ENCODE measurements at places on chromosomes 5 and 9.

- no peak for DNase-seq
Measured at GRCh38 chr5:144086295-144086694, 84.2 kb downstream of the YIPF5 start.

DNA sequence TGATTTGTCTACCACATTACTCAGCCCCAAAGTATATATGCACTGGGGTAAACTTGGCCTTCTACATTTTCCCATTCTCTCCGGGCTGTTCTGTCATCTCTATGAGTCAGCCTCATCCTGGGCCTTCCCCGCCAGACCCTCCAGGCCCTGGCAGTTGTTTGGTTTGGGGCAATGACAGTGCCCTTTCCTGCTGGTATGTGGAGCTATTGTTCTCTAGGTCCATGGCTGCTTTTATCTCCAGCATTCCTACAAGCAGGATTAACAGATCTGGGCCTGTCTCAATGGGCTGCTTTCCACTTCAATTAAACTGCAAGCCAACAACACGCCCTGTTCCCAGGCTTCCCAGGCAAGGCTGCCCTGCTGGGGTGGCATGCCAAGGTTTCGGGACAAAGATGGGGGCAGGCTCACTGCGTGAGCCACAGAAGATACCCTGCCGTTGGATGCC lies 136.4 kb downstream of the SLIT3 start:
- DNase-seq: no peak

DNA sequence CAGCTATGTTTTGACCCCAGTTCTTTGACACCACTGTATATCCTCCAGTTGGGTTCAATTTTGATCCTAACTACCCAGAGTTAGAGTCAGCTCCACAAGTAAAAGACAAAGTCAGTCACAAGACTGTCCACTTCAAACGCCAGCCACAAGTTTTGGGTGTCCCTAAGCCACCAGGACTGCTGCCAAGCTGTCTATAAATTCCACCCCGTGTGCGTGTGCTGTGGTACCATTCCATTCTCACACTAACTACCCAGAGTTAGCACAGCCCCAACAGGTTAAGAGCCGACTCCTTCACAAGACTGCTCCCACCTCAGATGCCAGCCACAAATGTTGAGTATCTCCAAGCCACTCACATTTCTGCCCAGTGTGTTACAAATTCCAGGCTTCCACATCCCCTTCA lies 56.7 kb downstream of the APC start:
- no peak for DNase-seq

DNA sequence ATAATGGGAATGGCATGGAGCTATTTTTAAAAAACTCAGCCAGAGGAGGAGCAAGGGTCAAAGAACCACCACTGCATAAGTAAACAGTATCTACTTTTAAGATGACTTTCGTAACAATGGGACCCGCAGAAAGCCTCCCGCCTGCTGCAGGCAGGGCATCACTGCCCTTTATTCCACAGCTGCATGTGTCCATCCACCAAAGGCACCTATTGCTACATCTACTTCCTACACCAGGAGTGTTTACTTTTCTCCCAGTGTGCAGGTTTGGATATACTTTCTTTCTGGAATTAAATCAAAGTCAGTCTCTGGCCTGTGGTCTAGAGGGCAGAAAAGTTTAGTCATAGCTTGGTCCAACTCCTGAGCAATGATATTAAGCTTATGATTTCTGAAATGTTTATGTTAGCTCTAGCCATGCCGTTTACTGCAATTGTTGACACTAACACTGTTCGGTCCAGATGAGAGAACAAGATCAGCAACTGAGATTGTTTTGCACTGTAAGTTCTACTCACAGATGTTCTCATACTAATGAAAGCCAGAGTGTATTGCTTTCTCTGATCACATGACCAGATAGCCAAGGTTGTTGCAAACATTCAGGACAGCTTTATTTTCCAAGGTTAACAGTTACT lies 391.5 kb downstream of the FGF10 start:
- DNase-seq: no peak

- no peak for DNase-seq
Measured at GRCh38 chr9:71663931-71664459, 104.3 kb downstream of the CEMIP2 start.

GRCh38 chr5:119267958-119268386 lies 87.8 kb upstream of the TNFAIP8 start:
- DNase-seq: peak; percentile 86

DNA sequence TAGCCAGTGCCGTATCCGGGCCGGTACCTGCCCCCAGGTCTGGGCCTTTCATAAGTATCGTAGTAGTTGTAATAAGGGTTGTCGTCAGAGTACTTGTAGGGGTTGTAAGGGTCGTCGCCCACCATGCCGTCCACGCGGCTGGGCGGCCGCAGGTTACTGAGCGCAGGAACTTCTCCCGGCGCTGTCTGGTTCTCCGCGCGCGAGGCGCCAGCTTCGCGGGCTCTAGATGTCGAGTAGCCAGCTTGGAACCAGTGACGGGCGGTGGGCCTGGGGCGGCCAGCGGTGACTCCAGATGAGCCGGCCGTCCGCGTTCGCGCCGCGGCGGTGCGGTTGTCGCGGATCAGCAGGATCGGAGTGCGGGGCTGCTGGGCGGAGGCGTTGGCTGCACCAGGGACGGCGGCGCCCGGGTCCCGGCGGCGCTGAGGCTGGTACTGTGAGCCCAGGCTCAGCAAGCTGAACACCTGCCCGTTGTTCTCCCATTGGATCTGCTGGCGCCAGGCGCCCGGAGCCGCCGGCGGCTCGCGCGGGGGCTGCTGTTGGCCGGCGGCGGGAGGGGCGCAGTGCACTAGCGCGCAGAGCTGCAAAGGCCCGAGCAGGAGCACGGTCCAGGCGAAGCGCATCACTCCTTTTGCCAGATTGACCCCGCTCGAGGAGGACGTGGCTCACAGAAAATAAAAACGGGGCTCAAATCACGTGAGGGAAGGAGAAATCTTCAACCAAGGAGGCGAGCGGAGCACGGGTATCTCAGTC lies 518 bp downstream of the LOX start:
- DNase-seq: no peak

DNA sequence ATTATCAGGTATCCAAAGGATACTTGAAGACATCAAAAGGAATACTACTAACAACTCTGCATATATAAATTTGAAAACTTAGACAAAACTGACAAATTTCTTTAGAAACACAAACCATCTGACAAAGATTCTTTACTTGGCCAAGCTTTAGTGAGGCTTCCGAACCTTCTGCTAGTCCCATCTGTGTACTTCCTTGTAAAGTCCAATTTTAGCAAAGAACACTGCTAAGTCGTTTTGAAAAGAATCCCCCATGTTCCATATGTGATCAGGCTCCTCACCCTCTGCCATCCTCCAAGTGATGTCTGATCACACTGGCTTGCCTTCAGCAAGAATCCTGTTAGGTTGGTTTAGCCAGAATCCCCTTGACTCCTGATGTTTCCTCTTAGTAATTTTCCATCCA lies 150.0 kb upstream of the ACO1 start:
- no peak for DNase-seq

DNA sequence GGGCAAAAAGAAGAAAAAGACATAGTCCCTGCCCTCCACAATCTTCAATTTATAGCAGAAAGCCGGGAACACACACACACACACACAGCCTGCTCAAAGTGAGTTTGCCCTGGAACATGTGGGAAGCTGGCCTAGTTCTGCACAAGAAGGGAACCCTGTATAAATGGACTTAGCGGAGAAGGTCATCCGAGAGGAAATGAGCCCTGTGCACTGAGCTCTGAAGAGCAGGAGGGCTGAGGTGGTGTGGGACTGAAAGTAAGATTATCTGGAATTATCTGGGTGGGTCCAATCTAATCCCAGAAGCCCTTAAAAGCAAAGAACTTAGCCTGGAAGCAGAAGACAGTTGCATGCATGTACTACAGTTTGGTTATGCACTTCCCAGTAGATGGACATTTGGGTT lies 90.0 kb upstream of the CTSV start:
- no peak for DNase-seq

DNA sequence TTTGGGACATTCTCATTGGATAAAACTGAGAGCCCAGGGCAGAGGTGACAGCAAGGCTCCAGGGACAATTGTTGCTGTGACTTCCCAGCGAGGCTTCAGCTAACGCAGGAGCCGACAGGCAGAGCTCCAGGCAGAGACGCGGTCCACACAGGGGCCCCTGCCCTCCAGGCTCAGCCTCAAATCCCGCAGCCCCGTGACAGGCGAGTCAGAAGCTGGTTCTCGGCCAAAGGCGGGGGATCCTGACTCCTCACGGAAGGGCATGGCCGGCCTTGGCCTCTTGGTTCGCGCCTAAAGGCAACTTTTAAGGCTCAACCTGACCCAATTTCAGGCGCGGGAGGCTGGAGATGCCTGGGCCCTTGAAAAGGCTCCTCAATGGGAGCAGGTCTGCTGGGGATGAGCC lies 21.3 kb downstream of the SLC12A7 start:
- no peak for DNase-seq

DNA sequence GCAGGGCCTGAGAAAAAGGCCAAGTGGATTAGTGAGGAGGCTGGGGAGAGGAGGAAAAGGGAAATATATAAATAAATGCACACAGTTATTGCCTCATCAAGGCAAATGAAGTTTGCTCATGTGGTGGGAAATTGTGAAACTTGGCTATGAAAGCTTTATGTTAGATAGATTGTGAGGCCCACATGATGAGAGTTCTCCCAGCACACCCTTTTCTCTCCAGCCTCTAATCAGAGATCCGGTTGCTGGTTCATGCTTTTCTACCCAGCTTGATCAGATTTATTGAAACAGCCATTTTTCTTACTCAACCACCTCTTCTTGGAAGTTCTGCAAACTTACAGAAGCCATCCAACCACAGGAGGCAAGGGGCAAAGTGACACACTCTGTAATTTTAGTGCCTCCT lies 125.8 kb upstream of the KLF4 start:
- no peak for DNase-seq

DNA sequence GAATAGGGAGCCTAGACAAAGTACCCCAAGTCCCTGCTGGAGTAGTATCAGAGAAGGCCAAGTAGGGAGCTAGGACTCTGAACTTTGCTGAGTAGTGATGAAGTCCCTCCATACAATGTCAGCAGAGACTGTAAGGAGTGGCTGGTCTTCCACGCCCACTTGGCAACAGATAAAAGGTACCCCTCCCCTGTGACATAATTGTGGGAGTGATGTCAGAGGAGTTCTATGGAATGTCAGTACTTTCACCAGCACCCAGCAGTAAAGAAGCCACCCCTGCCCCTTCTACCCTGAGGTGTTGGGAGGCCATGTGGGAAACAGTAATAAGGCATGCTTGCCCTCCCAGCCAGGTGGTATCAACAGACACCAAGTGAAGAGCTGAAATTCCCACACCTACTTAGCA lies 143.9 kb downstream of the SLIT3 start:
- DNase-seq: no peak

DNA sequence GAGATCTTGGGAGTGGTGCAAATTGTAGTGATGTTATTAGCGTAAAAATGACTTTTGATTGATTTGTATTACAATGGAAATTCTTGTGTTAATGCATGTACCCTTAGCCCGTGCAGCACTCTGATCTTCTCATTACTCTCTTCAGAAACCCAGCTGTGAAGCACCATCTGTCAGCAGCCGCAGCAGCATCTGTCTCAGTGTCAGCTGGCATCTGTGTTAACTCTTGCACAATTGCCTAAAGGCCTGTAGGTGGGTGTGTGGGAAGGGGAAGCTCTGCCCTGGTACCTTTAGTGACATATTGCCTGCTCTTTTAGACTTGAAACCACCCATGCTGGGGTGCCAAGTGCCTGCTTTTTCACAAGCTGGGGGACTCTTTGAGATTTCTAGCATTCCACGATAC lies 101.3 kb downstream of the FBXL7 start:
- DNase-seq: no peak

DNA sequence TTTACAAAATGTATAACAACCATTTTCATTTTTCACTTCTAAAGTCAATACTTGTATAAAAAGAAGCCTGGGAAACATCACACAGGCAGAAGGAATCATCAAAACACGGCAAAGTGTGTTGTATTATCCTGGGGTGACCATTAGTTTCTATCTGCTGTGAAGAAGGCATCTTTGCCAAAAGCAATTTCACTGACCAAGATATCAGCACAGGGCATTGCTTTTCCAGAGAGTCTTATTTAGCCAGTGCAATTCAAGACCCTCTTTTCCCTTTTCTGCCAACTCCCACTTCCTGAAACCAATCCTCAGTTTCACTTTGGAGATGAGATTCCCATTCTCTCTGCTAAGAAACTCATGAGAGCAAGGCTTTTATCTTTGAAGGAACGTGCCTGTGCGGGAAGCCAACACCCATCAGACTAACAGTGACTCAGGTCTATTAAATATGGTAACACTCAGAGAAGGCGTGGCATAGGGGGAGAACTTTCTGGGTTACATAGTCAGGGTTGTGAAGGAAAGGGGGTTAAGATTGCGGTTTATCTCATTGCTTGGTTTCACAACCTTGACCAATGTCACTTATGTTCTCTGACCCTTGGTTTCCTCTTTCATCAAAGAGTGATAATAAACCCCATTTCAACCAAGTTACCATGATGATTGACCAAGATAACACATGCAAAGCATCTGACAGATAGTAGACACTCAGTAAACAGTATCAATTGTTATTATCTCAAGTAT lies 666.9 kb upstream of the KLF4 start:
- DNase-seq: no peak

DNA sequence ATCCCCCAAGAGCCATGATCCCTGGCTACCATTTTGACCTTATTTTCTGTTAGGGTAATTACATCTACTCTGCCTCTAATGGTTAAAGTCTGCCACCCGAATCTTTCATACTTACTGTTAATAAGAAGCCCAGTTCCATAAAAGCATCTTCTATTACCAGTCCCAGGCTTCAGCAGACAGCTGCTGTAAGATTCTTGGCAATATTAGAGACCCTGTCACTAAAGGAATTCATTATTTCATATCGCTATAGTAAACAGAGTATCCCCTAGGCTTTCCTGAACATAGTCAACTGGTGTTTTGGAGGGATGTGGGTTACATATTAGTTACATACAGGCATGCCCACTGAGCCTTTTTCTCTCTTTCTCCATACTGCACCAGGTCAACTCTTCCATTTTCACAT lies 608.7 kb upstream of the SEMA6A start:
- no peak for DNase-seq

- no peak for DNase-seq
Measured at GRCh38 chr9:78871452-78872331, 574.8 kb downstream of the PSAT1 start.

GRCh38 chr5:77218263-77218662 lies 7.8 kb downstream of the PDE8B start:
- DNase-seq: no peak

- peak; percentile 29 for DNase-seq
Measured at GRCh38 chr9:131233556-131233955, 42.8 kb downstream of the FAM78A start.

GRCh38 chr5:103690676-103691075 lies 128.1 kb upstream of the NUDT12 start:
- DNase-seq: no peak

DNA sequence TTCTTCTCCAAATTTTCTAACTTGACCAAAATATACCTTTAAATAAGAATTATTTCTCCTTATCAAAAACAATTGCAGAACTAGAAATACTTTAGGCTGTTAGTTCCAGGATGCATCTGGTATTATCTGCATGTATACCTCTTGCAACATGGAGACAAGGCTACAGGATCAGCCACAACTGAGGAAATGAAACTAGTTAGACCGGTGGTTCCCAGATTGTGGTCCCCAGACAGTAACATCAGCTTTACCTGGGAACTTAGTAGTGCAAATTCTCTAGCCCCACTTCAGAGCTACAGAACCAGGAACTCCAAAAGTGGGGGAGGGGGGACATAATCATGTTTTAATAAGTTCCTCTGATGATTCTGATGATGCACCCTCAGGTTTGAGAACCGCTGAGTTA lies 61.6 kb upstream of the C9orf72 start:
- DNase-seq: no peak

GRCh38 chr5:55062039-55062779 lies 38.2 kb downstream of the GZMK start:
- DNase-seq: peak; percentile 85

GRCh38 chr9:69768716-69769115 lies 8.9 kb upstream of the PTAR1 start:
- no peak for DNase-seq
